ENCODE measurements at places on chromosomes 5 and 9.

GRCh38 chr5:31346896-31347551, 153.5 kb downstream of the CDH6 start:
- DNase-seq, result no peak

- no peak for DNase-seq
Measured at GRCh38 chr5:82859451-82860140, 217.6 kb downstream of the TMEM167A start.

DNA sequence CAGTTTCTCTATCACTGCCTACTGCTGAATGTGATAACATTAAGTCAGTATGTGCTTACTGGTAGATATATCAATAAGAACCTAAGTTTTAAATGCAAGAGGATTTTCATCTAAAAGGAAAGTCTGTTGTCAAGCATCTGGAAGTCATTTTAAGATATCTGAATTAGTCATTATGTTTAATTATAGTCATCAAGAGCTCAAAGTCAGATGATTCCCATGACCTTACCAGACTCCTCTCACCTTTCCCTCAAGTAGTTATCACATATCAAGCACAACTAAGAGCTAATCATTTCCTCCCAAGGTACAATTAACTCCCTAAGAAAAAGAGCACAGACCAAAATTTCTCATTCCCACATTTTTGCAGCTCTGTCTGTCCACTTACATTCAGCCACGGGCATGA, 45.5 kb downstream of the PUM3 start:
- DNase-seq, result no peak

DNA sequence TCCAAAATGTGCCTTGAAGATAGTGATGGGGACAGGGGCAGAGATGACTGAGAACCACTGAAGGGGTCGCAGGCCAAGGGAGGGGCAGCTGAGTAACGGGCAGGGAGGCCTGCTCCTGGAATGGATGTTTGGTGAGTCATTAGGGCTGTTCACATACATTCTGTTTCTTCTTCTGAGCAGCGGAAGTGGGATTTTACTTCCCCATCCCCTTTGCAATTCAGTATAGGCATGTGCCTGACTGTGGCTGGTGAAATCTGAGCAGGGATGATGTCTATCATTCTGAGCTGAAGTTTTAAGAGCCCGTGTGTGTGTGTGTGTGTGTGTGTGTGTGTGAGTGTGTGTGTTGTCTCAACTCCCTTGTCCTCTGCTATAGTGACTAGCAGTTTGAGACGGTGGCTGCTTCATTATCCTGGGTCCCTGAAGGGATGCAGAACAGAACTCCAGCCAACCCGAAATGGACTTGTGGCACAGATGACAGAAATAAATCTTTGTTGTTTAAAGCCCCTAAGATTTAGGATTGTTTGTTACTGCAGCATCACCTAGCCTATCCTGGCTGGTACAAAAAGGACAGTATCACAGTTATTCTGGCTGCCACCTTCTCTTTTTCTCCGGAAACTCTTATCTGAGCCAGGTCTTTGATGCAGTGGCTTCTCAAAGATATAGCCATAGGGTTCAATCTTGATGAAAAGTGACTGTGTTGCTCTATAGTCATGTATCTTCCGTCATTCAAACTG, 29.2 kb upstream of the TGFBI start:
- no peak for DNase-seq

DNA sequence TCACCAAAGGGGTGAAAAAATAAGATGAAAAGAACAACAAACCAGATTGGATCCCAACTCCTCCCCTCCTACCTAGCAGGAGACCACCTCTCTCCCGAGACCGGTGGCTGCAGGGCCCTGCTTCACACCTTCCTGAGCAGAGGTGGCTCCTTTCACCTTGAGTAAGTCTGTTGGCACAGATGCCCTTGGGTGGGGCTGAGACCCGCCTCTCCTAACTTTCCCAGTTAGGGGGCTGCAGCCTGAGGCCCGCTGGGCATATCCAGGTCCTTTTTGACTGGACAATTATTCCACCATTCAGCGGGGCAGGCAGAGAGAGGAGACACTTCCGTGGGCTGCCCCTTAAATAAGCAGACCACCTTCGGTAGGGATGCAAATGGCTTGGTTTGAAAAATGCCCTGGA, 1.3 kb downstream of the SLC25A48 start:
- no peak for DNase-seq

- DNase-seq, result no peak
Measured at GRCh38 chr9:89705651-89706050, 100.8 kb downstream of the GADD45G start.

DNA sequence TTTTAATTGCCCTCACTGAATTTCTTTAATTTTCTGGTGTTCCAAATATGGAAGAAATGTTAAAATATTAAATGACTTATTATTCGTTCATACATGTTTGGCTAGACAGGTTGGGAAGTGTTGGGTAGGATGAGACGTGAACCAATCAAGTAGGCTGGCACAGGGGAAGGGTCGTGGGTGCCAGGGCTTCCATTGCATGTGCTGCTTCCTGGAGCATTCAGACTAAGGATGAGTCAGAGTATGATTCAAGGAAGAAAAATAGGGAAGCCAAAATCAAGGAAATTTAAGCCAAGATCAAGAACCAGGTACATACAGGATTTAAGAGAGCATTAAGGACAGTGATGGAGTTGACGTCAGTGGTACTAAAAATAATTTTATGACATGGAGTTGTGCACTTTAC, 2068.0 kb downstream of the MAT2B start:
- DNase-seq, result no peak

Data from stimulated activated CD4-positive, alpha-beta T cell treated with anti-CD3 and anti-CD28 coated beads, TNF-alpha, amount 100 ng/mL, for 24 hours (primary cell).